Calu3 (cell line): ENCODE measurements at places on chromosomes 12 and 14. TPM values are rescaled to one million over a fixed set of nuclear protein-coding genes. Genes with fewer than 3 reads are reported as not detected.
A peak's percentile ranks its signal among the peaks of the same experiment; 100 is the strongest.

DNA sequence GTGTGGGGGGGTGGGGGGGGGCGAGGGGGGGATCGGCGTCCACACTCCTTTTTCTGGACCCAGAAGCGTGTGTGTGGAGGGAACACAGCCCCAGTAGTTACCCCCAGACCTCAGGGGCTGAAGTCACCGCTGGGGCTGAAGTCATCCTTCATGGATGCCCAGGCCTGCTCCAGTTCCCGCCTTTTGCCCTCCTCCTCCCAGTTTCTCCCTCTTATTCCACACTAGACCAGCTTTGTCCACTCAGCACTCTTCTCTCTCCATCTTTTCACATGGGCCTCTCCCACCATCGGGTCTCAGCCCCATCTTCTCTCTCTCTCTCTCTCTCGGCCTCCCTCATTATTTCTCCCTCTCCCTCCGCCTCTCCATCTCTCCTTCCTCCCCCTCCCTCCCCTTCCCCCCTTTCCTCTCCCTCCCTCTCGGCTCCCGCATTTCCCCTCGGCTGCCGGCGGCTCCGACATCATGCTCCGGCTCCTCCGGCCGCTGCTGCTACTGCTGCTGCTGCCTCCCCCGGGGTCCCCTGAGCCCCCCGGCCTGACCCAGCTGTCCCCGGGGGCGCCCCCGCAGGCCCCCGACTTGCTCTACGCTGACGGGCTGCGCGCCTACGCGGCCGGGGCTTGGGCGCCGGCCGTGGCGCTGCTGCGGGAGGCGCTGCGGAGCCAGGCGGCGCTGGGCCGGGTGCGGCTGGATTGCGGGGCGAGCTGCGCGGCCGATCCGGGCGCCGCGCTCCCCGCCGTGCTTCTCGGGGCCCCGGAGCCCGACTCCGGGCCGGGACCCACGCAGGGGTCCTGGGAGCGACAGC, at the start of gene P3H3:
TSS of gene P3H3 (plus strand) at position 426 of the 799 bp plus-strand sequence. CDS start at position 460, 34 bp downstream.
- DNase-seq: no peak

DNA sequence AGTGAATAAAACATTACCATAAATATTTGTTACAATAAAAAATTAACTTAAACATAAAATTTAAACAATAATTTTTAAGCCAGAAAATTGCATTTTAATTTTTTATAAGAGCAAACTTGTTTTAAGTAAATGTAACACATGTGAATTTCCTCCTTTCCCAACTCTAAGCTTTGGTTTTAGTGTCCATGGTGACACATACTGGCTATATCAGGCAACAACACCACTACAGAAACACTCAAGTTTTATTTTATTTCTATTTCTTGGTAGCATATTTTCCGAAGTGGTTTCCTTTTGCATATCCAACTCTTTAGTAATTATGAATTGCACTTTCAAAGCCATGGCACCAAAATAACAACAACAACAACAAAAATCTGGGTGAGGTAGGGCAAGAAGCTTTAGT, 2.2 kb downstream of the NELL2 start:
- no peak for DNase-seq

- DNase-seq: no peak
These were observed 5.3 kb downstream of the KRT81 start for GRCh38 chr12:52285851-52286530.

DNA sequence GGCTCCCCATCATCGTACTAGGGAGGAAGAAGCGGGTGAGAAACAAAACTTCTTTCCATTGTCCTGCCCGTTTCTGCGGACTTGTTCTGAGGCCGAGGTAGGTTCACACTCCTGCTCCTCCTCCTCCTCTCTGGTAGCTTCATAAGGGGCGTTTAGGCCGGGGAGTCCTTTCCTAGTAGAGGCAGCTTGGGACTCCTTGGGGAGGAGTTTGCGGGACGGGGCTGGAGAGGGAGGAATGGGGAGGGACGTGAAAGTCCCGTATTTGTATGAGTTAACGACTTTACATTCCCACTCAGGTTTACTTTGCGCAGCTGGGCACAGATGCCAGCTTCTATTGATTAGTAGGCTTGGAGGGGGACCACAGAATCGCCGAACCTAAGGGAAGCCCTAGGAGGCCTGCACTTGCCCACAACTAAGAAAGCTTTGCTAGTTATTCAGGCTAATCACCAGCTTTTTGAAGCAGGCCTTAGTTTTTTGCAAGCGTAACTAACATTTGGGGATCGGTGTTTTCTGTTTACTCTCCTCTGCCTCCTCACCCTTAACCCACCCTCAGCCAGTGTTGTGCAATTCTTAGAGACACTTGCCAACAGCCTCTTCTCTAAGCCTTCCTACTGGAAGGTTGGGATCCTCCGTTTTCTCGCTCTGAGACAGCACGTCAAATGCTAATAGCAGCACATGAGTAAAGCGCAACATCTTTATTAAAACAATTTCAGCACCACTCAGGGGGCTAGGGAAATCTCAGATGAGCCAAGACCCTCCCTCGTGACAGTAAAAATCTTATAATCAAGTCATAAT, 499 bp downstream of the RNASE4 start:
- DNase-seq: no peak

DNA sequence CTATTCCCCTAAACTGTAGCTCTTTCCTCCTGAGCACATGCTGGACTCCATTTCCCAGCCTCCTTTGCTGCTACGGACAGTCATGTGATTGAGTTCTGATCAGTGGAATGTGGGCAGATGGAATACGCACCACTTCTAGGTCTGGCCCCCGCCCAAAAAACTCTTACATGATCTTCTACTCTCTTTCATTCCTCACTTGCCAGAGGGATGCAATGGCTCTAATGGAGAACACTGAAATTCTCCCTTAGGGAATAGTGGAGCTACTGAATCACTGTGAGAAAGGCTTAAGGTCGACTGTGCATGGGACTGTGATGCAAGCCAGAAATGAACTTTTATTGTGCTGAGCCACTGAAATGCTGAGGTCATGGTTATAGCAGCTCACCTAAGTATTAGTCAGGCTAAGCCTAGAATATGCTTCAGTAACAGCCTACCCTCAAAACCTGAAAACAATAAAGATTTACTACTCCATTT, 13.0 kb upstream of the TMED2 start:
- peak; percentile 35 for DNase-seq

The NKX2-8 gene
- total RNA-seq: 1.5 and 2.0 TPM in 2 replicates

The KCNJ8 gene
- not detected in 2 replicates for total RNA-seq

The PLEKHG7 gene
- total RNA-seq: 1.3 and 2.5 TPM in 2 replicates

The RAPGEF3 gene
- 8.2 and 11.0 TPM in 2 replicates for total RNA-seq

The SLC6A13 gene
- total RNA-seq: 3.5 and 4.8 TPM in 2 replicates

The PMCH gene
- not detected in 2 replicates for total RNA-seq
